ENCODE measurements at places on chromosomes 2 and 18. TPM values are rescaled to one million over a fixed set of nuclear protein-coding genes. Genes with fewer than 3 reads are reported as not detected.
A peak's percentile ranks its signal among the peaks of the same experiment; 100 is the strongest.

DNA sequence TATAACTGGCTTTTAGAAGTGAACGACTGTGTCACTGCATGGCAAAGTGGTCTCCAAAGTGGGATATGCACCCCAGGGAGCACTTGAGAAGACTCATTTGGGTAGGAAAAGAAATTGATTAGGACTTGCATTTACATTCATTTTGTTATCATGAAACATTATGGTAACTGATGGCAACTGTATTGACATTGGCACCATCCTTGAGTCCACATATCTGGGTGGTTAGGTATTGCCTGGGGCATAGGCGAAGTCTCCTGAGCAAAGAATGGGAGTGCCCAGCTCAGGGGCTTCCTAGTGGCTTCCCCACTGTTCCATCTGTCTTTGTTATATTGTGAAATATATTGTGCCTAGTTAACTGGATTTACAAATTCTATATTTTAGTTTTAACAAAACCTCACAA is 29.2 kb downstream of the SPATS2L start:
- H3K36me3 ChIP-seq = peaks cover 11% of the 10 kb centered on the region
- no peak overlapping the region for H3K27ac ChIP-seq
- H3K27me3 ChIP-seq = no peaks in the 10 kb centered on the region
- DNase-seq = no peak

GRCh38 chr2:96305091-96305978 is at the start of gene SNRNP200:
SNRNP200 (minus strand) TSS chr2:96305546; CDS start chr2:96305437, 109 bp downstream.
- DNase-seq = peak; percentile 94
- peak within 1 kb of the TSS; percentile 38 for H3K27ac ChIP-seq
- no peaks in the 10 kb centered on the region for H3K27me3 ChIP-seq

GRCh38 chr18:27996801-27997272 is 180.1 kb downstream of the CDH2 start:
- no peaks in the 10 kb centered on the region for H3K27me3 ChIP-seq
- no peak overlapping the region for H3K27ac ChIP-seq
- DNase-seq = peak; percentile 68
- H3K36me3 ChIP-seq = peaks cover 33% of the 10 kb centered on the region
- H3K4me3 ChIP-seq = no peak overlapping the region

GRCh38 chr2:17626986-17627385 is 86.5 kb downstream of the VSNL1 start:
- H3K4me3 ChIP-seq = no peak overlapping the region
- peaks cover 1% of the 10 kb centered on the region for H3K4me1 ChIP-seq
- DNase-seq = no peak
- no peaks in the 10 kb centered on the region for H3K36me3 ChIP-seq
- no peak overlapping the region for H3K27ac ChIP-seq

The SCN7A gene
- not detected for total RNA-seq

The CD226 gene
- 1.3 TPM for total RNA-seq

GRCh38 chr2:20430035-20430434 is 16.8 kb upstream of the RHOB start:
- H3K4me1 ChIP-seq = peaks cover 10% of the 10 kb centered on the region
- H3K4me3 ChIP-seq = no peak overlapping the region
- H3K36me3 ChIP-seq = no peaks in the 10 kb centered on the region
- H3K27ac ChIP-seq = no peak overlapping the region

The RAPGEF4 gene
- 2.2 TPM for total RNA-seq
